ENCODE measurements at places on chromosomes 2 and 18. TPM values are rescaled to one million over a fixed set of nuclear protein-coding genes. Genes with fewer than 3 reads are reported as not detected.

GRCh38 chr2:66461664-66462500 is 27.0 kb downstream of the MEIS1 start:
- DNase-seq, result no peak

UGT1A6 gene
- 15.9 TPM for total RNA-seq

DNA sequence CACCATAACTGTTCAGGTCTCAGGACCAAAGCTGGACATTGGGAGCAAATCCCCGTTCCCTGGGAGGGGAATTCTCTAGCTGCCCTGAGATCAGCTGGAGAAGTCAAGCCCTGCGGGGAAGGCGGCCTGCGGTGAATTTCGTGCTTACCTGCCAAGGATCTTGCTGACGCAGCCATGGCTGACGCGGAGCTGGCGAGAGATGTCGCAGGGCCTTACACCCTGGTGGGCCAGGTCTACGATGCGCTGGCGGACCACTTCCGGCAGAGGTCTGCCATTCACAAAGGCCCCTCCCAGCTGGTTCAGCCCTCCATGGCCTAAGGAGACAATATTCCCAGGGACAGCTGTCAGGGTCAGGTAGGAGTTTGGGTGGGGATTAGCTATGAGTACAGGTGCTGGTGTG is 32.1 kb downstream of the PAX8 start:
- DNase-seq, result no peak

GKN2 gene
- not detected for total RNA-seq

GRCh38 chr2:12227941-12228608 is 481.6 kb downstream of the LPIN1 start:
- no peak for DNase-seq

ACMSD gene
- total RNA-seq, result not detected

GPR55 gene
- not detected for total RNA-seq

DNA sequence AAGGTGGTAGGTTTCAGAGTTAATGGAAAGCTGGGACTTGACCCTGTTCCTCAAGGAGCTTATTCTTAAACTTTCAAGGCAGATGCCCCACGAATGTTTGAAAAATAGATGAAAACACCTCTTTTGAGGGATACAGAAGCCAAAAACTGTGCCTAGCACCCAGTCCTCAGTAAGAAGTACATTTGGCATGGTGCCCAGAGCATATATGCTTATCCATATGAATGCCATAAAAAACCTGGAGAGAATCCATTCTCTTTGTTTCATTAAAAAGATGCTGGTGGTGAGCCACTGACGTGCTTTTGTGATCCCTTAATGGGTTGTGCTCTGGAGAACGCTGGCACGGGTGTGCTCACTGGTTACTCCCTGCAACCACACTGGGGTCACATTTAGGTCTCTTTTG is 69.0 kb downstream of the IL1R2 start:
- DNase-seq, result no peak

DNA sequence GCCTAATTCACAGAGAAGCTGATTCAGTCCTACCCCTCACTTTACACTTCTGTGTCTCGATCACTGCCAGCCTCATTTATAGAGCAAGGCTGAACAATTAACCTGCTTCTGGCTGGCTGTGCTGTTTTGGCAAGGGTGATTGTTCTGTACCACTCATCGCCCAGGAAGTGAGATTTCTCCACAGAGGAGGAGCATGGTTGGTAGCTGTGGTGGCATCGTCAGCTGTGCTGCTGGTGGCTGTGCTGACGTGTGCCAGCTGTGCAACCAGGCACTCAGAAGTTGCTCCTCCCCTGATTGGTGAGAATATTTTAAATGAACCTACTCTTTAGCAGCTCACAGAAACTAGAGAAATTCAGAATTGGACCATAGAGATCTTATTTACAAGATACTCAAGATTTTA is 158.3 kb downstream of the EML6 start:
- no peak for DNase-seq

DNA sequence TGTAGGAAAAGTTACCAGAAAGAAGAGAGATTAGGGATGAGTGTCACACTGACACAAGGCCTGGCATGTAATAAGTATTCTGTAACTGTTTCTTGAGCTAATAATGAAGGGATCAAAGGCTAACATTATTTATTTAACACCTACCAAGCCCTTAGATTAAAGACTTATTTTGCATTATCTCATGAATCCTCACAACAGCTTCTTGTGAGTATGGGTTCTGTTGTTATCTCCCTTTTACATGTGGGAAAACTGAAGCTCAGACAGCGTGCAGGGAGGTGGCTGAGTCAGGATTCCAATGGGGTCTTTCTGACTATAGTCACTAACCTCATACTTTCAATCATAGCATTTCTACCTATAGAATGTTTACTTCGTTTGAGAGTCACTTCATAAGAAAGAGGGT is 79.0 kb upstream of the PROKR1 start:
- DNase-seq, result no peak

GRCh38 chr2:108223573-108223972 is 16.2 kb upstream of the SULT1C3 start:
- DNase-seq, result no peak

GRCh38 chr2:108377815-108378630 is at the start of gene SULT1C4:
Gene SULT1C4 (plus strand): TSS chr2:108377954. CDS start chr2:108378338, 384 bp downstream.
- no peak for DNase-seq

SULT1C4 gene
- total RNA-seq, result 0.79 TPM

STAMBP gene
- 42.0 TPM for total RNA-seq

DNA sequence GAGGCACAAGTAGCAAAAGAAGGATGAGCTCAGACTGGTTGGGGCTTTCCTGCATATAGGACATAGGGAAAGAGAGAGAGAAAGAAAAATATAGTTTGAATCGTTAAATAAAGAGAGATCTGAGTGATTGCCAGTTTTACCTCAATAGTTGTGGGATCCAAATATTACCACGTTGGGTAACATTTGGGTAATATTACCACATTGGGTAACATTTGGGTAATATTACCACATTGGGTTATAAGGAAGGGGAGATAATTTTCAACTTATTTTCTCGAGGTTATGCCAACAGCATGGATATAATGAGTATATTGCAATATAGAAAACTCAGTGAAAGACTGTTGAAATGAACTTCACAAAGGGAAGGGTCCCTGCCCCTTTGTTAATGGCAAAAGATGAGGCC is 20.7 kb downstream of the SP140 start:
- DNase-seq, result no peak

DNA sequence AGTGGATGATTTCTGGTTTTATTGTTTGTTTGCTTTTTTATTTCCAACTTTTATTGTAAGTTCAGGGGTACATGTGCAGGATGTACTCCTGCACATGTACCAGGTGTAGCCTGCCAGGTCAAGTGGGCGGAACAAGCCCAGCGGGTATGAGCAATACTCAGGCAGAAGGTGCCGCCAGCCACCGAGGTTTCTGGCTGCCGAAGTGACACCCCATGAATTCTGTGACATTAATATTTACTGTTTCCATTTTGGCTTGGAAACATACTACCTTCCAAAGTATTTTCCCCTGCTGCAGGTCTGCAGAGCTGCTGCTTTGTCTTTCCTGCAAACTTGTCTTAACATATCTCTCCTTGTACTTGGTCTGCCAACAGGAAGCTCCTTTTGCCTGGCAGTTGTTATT is 78.5 kb downstream of the PTPN4 start:
- DNase-seq, result no peak

GRCh38 chr2:127649684-127650040 is 3.7 kb downstream of the GPR17 start:
- peak; percentile 81 for DNase-seq

DNA sequence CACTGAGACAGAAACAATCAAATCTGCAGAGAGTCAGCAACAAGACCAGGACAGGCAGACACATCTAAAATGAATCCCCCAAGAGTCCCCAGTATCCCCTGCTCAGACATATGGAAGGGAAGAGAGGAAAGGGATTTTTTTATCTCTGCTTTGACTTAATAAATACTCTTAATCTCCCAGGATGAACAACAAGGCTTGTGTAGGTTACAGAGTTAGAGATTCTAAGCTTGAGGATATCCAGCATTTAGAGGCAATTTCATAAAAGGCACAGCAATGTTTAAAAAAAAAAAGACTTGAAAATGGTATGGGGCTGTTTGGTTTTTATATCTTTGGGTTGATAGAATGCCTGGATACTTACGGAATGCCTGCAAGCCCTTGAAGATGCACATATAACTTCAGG is 199.9 kb downstream of the ARL4C start:
- no peak for DNase-seq

MARCO gene
- total RNA-seq, result 0.91 TPM

OR6B2 gene
- not detected for total RNA-seq
